ENCODE measurements at places on chromosomes 1 and 21.

DNA sequence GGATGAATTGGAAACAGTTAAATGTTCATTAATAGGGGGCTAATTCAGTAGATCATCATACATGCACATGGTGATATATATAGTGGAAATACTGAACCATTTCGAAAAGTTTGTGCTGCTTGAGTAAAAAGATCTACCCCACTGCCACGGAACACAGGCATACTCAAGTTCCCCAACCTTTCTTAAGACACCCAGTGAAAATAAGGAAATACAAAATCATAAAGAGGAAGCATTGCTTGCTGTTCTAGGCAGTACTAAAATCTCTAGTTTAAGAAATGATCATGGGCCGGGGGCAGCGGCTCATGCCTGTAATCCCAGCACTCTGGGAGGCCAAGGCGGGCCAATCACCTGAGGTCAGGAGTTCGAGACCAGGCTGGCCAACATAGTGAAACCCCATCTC is 37.6 kb upstream of the KIRREL1 start:
- DNase-seq: no peak

DNA sequence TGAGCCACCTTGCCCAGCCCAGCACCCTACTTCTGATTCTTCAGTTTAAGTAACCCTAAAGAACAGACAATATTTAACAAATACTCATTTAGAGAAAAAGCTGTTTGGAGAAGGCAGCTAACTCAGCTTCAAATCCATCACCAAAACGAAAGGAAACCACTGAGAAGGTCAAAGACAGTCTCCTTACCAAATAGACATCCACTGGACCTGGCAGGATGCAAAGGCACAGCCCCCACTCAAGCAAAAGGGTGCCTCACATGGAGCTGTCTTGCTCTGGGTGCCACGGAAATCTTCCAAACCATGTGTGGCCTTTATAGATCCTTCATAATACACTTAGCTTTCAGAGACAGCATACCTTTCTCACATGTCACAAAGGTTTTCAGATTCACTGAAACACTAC is 165.5 kb downstream of the RERE start:
- no peak for DNase-seq

DNA sequence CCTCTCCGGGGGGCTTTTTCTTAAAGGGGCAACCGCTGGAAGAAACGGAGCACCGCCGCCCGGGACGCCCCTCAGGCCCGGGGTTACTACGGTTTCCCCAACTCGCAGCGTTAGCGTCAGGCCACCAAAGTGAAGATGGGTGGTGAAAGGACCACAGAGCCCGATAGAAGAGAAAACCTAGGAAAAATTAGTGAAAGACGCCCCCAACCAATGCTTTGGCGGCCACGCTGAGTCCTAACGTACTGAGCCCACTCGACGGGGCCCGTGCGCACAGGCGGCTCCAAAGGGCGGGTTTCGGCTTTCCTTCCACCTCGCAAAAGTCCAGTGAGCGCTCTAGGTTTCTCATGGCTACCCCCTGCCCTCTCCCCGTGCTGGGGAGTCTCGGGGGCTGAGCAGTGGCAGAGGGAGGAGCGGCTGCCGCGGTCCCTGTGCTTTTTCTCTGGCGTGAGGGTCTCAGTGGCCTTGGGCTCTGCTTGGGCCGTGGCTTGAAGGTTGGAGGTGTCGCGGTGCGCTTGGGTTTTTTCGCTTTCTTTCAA is 12.2 kb upstream of the SPEN start:
- DNase-seq: no peak

- DNase-seq: no peak
Observed at GRCh38 chr1:37092937-37093336, 58.6 kb upstream of the GRIK3 start.

- no peak for DNase-seq
Observed at GRCh38 chr21:38817371-38818324, 11.9 kb downstream of the ETS2 start.

DNA sequence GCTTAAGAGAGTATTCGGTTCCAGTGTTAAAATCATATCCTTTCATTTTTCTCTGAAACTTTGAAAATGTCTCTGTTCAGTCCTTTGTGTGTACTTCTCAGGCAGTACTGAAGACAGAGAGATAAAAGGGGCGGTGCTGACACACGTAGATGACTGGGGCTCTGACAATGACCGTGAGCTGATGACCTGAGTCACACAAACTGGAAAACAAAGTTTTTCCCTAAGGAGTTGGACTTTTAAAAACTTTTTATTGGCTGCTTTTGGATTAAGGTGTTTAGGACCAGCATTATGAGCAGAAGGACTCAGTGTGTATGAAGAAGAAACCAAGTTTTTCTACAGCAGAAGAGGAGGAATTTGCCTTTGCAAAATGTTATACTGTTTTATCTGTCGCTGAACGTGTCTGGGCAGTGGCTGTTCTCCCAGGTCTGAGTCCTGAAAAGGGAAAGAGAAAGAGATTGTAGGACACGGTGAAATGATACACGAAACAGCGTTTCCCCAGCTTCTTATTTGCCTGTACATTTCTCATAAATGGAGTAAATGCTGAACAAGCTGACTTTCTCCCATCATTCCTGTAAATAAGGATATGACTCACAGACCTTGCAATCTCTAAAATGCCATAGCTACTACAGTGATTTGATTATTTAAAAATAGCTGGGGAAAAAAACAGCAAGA is 51.5 kb downstream of the MAP3K7CL start:
- DNase-seq: no peak

GRCh38 chr1:231032963-231033362 is 7.1 kb downstream of the FAM89A start:
- no peak for DNase-seq

GRCh38 chr1:185388815-185389214 is 71.8 kb upstream of the IVNS1ABP start:
- DNase-seq: no peak

GRCh38 chr1:67921725-67922489 is 88.6 kb upstream of the GNG12 start:
- DNase-seq: no peak

GRCh38 chr1:231217056-231217455 is 24.0 kb upstream of the GNPAT start:
- DNase-seq: no peak

GRCh38 chr1:157025385-157025784 is 20.2 kb downstream of the ARHGEF11 start:
- DNase-seq: no peak

- DNase-seq: no peak
Observed at GRCh38 chr1:6601923-6602668, 573 bp downstream of the KLHL21 start.

GRCh38 chr1:20187813-20188454 is 1.6 kb upstream of the PLA2G2C start:
- no peak for DNase-seq

GRCh38 chr1:48069662-48070395 is 72.6 kb upstream of the TRABD2B start:
- no peak for DNase-seq

GRCh38 chr1:38578271-38578951 is 281.2 kb downstream of the RRAGC start:
- DNase-seq: no peak

GRCh38 chr1:200739702-200740570 is 1.2 kb downstream of the CAMSAP2 start:
- DNase-seq: no peak

All from stimulated activated CD8-positive, alpha-beta memory T cell treated with anti-CD3 and anti-CD28 coated beads, Interleukin-4, amount 100 ng/mL, for 4 hours (primary cell).